Activated naive CD4-positive, alpha-beta T cell treated with anti-CD3 and anti-CD28 coated beads for 36 hours (primary cell): ENCODE measurements at places on chromosomes 2 and 18. TPM values are rescaled to one million over a fixed set of nuclear protein-coding genes. Genes with fewer than 3 reads are reported as not detected.

- DNase-seq: no peak
Measured at GRCh38 chr2:205698286-205699268, 16.3 kb downstream of the NRP2 start.

GRCh38 chr2:233419602-233420391 lies 65.5 kb downstream of the DGKD start:
- peak; percentile 82 for DNase-seq

Gene AFF3
- total RNA-seq: 2.1 TPM

Gene KLHL41
- total RNA-seq: not detected

Gene ERCC3
- total RNA-seq: 37.0 TPM

Gene FOXD4L1
- 0.10 TPM for total RNA-seq

Gene GREB1
- 0.38 TPM for total RNA-seq

DNA sequence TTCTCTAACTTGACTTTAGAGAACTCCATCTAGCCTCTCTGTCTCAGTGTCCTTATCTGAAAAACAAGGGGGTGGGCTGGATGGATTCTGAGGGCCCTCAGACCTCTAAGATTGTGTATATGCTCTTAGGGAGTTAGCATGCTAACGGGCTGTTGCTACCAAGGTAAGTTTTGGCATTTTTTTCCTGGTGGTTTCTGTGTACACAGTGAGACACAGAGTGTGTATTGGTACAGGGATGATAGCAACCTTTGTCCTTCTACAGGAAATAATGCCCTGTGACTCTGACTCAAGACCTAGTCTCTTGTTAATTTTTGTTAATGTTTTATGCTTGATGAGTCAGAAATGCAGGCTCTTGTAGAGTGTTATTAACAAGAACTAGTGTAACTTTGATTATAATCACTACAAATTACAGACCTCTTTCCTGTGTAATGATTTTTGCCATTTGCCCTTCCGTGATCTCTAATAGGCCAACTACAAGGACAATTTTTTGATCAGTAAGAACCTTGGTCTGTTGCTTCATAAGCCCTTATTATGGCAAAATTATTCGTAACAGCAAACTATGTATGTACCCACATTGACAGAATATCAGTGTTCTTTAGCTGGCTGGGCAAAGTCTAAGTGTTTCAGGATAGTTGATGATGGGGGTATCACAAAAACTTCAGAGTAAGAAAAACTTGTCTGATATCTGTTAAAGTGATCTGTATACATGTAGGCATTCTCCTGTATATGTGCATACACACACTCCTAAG lies 89.7 kb downstream of the SPTBN1 start:
- DNase-seq: no peak
